Sigmoid colon (tissue), 7 donors: ENCODE measurements at places on chromosomes 5 and 9.

DNA sequence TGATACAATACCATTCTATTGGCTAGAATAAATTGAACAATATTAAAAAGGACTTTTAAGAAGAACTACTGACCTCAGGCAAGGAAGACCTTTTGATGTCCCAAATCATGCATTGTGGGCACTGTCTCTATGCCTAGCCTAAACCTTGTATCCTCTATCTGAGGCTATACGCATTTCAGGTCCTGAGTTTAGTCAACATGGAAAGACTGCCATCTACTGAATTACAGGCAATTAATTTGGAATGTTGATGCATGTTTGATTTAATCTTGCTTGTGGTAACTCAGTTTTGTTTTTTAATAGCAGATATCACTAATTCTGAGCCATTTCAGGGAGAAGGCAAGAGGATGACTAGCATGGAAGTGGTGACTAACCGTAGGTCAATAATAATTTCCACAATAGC lies 585.3 kb upstream of the CCNG1 start:
- H3K27me3 ChIP-seq, result no peaks in the 10 kb centered on the region
- H3K36me3 ChIP-seq, result no peaks in the 10 kb centered on the region
- H3K27ac ChIP-seq, result no peak overlapping the region
- DNase-seq, result no peak
- no peak overlapping the region for H3K4me3 ChIP-seq

- no peaks in the 10 kb centered on the region for H3K36me3 ChIP-seq
- no peak overlapping the region for H3K4me3 ChIP-seq
- no peaks in the 10 kb centered on the region for H3K4me1 ChIP-seq
- no peaks in the 10 kb centered on the region for H3K27me3 ChIP-seq
These were observed 263.6 kb upstream of the PTGER4 start for GRCh38 chr5:40416098-40416497.

DNA sequence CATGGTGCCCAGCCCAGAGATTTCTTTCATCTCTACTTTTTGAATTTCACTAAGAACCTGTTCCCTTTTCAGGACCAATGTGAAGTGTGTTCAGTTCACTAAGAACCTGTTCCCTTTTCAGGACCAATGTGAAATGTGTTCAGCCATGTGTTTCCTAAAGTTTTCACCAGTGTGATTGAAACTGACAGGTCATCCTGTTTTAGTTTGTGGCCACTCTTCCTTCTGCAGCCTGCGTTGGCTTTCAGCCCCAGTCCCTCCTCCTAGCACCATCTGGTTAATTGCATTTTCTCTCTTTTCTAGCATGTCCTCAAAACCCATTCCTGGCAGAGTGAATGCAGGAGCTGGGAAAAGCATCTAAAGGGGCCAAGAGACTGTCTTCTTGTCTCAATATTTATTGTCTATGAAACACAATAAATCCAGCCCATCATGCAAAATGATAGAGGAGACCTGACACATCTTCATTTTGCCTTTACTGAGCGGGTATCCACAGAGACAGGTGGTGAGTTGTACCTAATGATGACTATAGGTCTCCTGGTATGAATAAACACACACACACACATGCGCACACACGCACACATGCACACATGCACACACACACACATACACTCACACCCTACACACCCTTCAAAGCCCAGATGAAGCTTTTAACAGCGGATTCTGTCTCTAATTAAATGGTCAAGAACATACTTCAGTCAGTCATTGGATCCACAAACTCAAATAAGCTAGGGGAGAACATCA lies 6.1 kb upstream of the PANK3 start:
- H3K27ac ChIP-seq, result no peak overlapping the region
- no peaks in the 10 kb centered on the region for H3K27me3 ChIP-seq
- H3K36me3 ChIP-seq, result no peaks in the 10 kb centered on the region
- H3K4me1 ChIP-seq, result peaks cover under 1% of the 10 kb centered on the region

GRCh38 chr5:38338455-38338854 lies 80.1 kb downstream of the EGFLAM start:
- H3K36me3 ChIP-seq, result no peaks in the 10 kb centered on the region
- no peak overlapping the region for H3K27ac ChIP-seq
- no peaks in the 10 kb centered on the region for H3K4me1 ChIP-seq

GRCh38 chr9:84748112-84748511 lies 78.6 kb downstream of the NTRK2 start:
- no peak for DNase-seq
- no peaks in the 10 kb centered on the region for H3K4me1 ChIP-seq
- H3K4me3 ChIP-seq, result no peak overlapping the region

DNA sequence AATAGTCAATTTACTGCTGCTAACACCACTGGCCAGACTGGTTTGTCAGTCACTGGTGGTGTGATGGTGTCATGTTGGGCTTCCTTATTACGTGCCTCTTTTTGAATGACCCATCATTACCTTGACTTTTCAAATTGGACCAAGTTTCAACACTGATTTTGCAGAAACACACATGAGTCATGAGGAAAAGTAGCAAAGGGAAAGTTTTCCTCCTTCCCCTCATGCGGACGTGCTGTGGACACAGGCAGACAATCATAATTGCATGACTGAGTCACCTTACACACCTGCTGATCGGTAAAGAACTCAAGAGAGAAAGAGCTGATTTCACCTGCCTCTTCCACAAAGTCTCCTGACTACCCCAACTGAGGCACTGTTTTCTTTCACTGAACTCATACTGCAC lies 324.5 kb downstream of the ARRDC3 start:
- no peak overlapping the region for H3K4me3 ChIP-seq
- H3K36me3 ChIP-seq, result no peaks in the 10 kb centered on the region
- H3K27ac ChIP-seq, result no peak overlapping the region

DNA sequence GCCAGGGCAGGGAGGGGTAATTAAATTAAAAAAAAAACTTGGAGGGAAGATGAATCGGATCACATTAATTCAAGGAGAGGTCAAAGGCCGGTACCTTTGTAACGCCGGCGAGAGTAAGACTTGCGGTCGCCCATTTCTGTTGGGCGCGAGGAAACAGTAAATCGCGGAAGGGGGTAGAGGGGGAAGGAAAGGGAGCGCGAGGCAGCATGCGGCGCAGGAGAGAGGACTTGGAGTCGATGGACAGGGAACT lies 324 bp upstream of the RGMB start:
- H3K4me1 ChIP-seq, result peaks cover 52% of the 10 kb centered on the region
- H3K27ac ChIP-seq, result peak overlapping the region; percentile 96
- no peaks in the 10 kb centered on the region for H3K36me3 ChIP-seq
- H3K4me3 ChIP-seq, result peak overlapping the region; percentile 91
- H3K27me3 ChIP-seq, result no peaks in the 10 kb centered on the region

GRCh38 chr9:107759823-107760166 lies 270.2 kb upstream of the KLF4 start:
- no peak overlapping the region for H3K4me3 ChIP-seq
- no peaks in the 10 kb centered on the region for H3K27me3 ChIP-seq
- no peak overlapping the region for H3K27ac ChIP-seq
- no peaks in the 10 kb centered on the region for H3K36me3 ChIP-seq

GRCh38 chr9:16830806-16831205 lies 39.7 kb downstream of the BNC2 start:
- DNase-seq, result no peak
- no peaks in the 10 kb centered on the region for H3K36me3 ChIP-seq
- no peaks in the 10 kb centered on the region for H3K4me1 ChIP-seq

GRCh38 chr5:443239-444151 lies 519 bp downstream of the EXOC3 start:
- H3K4me3 ChIP-seq, result peak overlapping the region; percentile 83
- H3K27me3 ChIP-seq, result peaks cover 4% of the 10 kb centered on the region
- peaks cover 30% of the 10 kb centered on the region for H3K36me3 ChIP-seq
- DNase-seq, result peak; percentile 66
- H3K4me1 ChIP-seq, result peaks cover 27% of the 10 kb centered on the region

DNA sequence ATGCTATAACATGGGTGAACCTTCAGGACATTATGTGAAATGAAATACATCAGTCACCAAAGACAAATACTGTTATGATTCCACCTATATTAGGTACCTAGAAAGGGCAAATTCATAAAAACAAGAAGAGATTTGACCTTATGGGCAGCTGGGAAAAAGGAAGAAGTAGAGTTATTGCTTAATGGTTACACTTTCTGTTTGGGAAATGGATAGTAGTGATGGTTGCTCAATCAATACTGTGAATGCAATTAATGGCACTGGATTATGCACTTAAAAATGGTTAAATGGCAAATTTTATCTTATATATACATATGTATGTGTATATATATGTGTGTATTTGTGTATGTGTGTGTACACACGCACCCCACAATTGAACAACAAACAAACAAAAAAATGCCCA lies 15.2 kb downstream of the FKBP15 start:
- H3K27me3 ChIP-seq, result no peaks in the 10 kb centered on the region
- H3K4me1 ChIP-seq, result no peaks in the 10 kb centered on the region

DNA sequence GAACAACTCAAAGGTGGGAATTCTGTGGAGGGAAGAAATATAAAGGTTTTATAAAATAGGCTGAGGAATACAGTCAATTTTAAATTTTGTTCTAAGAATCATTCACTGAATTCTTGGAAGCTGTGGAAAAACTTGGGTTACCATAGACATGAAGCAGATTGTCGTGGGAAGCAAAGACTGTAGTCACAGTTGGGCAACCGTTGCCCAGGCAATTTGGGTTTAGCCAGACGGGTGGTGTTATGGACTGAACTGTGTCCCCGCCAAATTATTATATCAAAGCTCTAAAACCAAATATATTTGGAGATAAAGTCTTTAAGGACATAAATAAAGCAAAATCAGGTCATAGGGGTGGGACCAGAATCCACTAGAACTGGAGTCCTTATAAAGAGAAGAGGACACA lies 463.7 kb upstream of the CTNND2 start:
- H3K27me3 ChIP-seq, result no peaks in the 10 kb centered on the region
- H3K27ac ChIP-seq, result no peak overlapping the region

GRCh38 chr5:127022846-127023245 lies 7.5 kb downstream of the MARCHF3 start:
- no peak overlapping the region for H3K4me3 ChIP-seq
- H3K27ac ChIP-seq, result no peak overlapping the region
- H3K27me3 ChIP-seq, result no peaks in the 10 kb centered on the region
- DNase-seq, result no peak
- H3K4me1 ChIP-seq, result no peaks in the 10 kb centered on the region
- H3K36me3 ChIP-seq, result no peaks in the 10 kb centered on the region

DNA sequence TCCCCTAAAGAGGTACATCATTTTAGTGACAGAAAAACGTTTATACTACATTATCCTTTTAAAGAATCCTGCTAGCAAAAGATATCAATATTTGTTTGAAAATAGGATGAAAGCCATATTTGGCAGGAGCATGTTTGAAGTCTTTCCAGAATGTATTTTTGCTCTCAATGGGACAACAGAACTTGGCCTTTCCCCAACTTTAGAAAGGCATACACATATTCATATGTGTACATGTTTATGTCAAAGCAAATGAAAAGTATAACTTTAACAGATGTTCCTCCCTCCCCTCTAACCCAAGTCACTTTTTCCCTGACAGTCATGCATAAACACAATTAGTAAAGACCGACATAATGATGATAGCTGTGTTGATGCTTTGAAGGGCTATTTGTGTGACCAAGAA lies 427.8 kb upstream of the CDH6 start:
- H3K27ac ChIP-seq, result no peak overlapping the region
- H3K27me3 ChIP-seq, result no peaks in the 10 kb centered on the region
- DNase-seq, result no peak
- H3K4me3 ChIP-seq, result no peak overlapping the region
- no peaks in the 10 kb centered on the region for H3K4me1 ChIP-seq

DNA sequence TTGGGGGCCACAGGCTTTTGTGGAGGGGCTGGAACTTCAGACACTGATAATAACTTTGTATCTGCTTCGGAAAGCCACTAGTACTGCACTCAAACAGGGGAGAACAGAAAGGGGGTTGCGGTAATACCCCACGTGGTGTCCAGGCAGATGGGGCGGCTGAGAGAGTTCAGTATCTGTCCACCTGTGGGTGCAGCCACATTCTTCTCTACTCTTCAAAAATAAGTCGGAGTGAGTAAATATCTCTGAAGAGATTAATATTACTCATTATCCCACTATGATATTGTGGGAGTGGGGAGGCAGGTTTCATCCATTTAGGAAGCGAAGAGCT lies 102.1 kb upstream of the SSBP2 start:
- peak overlapping the region; percentile 88 for H3K27ac ChIP-seq
- no peaks in the 10 kb centered on the region for H3K27me3 ChIP-seq
- no peaks in the 10 kb centered on the region for H3K36me3 ChIP-seq
- H3K4me1 ChIP-seq, result peaks cover 54% of the 10 kb centered on the region

DNA sequence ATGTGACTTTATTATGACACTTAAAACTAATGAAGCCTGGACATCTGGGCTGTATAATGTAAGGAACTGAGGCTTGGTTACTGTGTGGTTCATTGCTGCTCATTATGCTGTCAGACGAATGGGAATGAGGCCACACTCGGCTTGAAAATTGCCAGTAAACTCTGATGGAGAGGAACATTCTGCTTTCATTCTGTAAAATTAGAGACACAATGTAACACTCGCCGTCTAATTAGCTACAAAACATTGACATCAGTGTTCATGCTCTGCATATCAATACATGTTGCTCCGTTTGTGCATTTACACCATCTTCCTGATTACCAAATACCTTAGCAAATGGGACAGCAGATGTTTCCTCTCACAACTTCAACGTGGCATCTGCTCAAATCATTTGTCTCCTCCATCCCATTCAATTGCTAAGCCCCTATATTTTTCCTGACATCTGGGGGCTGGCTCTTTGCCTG lies 133.0 kb downstream of the SLC28A3 start:
- no peaks in the 10 kb centered on the region for H3K4me1 ChIP-seq
- no peak overlapping the region for H3K4me3 ChIP-seq

GRCh38 chr5:10586008-10586407 lies 22.1 kb downstream of the ANKRD33B start:
- no peak overlapping the region for H3K4me3 ChIP-seq
- peaks cover 13% of the 10 kb centered on the region for H3K27me3 ChIP-seq
- H3K4me1 ChIP-seq, result no peaks in the 10 kb centered on the region
- H3K27ac ChIP-seq, result no peak overlapping the region
- DNase-seq, result no peak

- no peaks in the 10 kb centered on the region for H3K36me3 ChIP-seq
- no peaks in the 10 kb centered on the region for H3K27me3 ChIP-seq
- no peaks in the 10 kb centered on the region for H3K4me1 ChIP-seq
- no peak for DNase-seq
- H3K4me3 ChIP-seq, result no peak overlapping the region
These were observed 316.2 kb downstream of the CWC27 start for GRCh38 chr5:65084795-65085515.

DNA sequence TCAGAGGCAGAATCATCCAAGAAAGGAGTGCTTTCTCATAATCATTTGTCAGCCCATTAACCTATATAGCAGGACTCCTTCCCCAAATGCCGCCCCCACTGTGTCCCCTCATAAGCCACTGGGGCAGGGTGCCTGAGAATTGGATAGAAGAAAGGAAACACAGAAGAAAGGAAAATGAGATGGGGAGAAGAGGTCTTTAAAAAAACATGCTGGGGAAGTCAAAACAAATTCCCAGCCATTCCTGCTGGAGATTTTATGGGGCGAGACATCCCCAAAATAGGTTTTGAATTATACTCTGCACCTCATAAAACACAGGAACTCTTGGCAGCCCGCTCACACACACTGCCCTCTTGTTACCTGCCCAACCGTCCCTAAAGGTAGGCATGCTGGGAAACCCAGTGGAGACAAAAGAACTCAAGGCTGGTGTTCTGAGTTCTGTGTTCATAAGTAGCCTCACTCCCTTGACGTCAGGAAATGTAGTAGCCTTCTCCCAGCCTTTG lies 19.7 kb downstream of the ASTN2 start:
- H3K27me3 ChIP-seq, result no peaks in the 10 kb centered on the region
- no peaks in the 10 kb centered on the region for H3K36me3 ChIP-seq
- DNase-seq, result no peak
- H3K27ac ChIP-seq, result no peak overlapping the region

GRCh38 chr9:101201630-101202029 lies 173.1 kb downstream of the PLPPR1 start:
- H3K4me3 ChIP-seq, result no peak overlapping the region
- H3K36me3 ChIP-seq, result no peaks in the 10 kb centered on the region
- no peaks in the 10 kb centered on the region for H3K4me1 ChIP-seq
- no peak overlapping the region for H3K27ac ChIP-seq
